ENCODE measurements at places on chromosomes 2 and 18. TPM values are rescaled to one million over a fixed set of nuclear protein-coding genes. Genes with fewer than 3 reads are reported as not detected.

DNA sequence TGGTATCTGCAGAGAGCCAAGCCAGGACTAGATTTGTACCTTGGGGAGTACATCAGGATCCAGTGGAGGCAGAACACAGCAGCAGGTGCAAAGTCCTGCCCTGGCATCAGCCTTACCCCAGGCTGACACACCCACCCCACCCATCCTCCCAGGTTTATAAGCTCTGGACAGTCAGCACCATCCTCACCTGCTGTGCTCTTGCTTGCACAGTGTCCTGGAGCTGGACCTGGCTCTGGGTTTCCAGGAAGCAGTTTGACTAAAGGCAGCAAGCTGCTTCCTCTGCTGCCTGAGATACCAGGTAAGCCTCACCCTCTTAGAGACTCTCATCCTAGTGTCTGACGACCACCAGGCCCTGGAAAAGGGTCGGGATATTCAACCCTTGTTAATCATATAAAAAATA is at the start of gene SULT1C3:
TSS of gene SULT1C3 (plus strand) at position 183 of the 400 bp plus-strand sequence. CDS start 7,227 bp downstream, outside the sequence.
- no peak for DNase-seq

CAPG gene
- total RNA-seq = 230 TPM

DNA sequence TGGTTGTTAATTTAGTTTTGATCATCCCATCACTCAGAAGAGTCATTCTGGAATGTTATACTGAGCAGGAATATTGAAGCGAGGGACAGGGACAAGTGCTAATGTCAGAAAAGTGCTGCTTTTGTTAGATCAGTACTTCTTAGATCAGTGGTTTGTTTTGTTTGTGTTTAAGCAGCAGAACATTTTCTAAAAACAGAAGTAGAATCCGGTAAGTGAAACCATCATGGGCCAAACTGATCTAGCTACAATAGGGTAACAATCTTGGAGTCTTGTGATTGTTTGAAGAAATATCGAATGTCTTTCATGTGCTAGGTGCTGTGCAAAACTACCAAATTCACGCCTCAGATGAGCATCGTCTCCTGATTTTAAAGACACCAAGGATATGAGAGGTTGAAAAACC is 45.1 kb upstream of the SEC11C start:
- no peak for DNase-seq

FSHR gene
- total RNA-seq = not detected

AGXT gene
- total RNA-seq = not detected

GRCh38 chr2:33719067-33719466 is 120.0 kb upstream of the FAM98A start:
- no peak for DNase-seq

TDRD15 gene
- not detected for total RNA-seq

DNA sequence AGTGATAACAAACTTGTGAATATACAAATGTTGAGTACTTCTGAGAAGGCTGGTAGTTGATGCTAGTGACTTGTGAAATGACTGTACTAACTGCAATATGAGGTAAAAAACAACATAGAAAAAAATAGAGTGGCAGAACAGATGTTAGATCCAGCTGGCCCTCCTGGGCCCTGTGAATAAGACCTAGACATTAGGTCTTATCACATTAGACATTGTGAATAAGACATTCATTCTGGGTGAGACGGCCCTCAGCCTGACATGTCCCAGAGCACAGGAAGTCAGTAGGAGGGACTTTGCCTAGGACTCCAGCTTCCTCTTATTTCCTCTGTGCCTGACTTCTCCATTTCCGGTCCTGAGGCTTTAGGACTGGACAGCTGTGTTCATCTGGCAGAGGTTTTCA is 22.9 kb downstream of the DOK1 start:
- no peak for DNase-seq

GRCh38 chr2:71937396-71937795 is 210.3 kb downstream of the CYP26B1 start:
- DNase-seq = no peak

DNA sequence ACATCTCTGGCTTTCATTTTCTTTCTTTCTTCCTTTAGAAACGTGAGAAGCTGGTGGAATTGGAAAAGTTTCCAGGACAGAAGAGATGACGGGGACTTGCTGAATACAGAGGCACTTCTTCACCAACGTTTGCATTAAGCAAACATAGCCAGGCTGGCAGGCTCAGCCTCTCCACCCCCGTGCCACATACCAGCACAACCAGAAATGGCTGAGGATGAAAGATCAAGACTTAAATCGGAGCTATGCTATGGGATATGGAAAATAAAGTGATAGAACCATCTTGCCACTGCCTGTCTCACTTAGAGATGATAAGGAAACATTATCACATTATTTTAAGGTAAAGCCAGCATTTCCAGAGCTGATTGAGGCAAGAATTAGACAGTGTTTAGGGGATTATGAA is 483.3 kb downstream of the BCL11A start:
- DNase-seq = no peak

DNA sequence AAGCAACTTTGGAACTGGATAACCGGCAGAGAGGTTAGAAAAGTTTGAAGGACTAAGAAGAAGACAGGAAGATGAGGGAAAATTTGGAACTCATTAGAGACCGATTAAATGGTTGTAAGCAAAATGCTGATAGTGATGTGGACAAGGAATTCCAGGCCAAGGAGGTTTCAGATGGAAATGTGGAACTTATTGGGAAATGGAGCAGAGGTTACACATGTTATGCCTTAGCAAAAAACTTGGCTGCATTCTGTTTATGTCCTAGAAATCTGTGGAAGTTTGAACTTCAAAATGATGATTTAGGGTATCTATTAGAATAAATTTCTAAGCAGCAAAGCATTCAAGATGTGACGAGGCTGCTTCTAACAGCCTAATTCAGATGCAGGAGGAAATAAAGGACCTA is 675.1 kb upstream of the SYT4 start:
- no peak for DNase-seq

DNA sequence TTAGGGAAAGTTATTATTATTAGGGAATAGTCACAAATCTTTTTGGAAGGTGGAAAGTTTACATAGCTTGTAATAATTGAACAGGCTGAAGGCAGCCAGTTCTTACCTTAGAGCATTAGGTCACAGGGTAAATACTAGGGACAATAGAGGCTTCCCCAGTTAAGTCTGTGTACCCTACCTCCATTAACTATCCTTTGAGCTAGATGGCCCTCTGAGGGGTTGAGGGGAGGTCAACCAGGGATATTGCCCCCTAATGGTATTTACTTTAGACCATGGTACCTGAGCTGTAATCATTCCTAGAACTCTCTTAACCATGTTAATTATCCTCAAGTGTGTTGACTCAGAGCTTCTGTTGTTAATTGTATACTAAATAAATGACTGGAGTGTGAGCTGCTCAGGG is 120.5 kb upstream of the SCN7A start:
- DNase-seq = no peak

OTX1 gene
- total RNA-seq = 7.1 TPM

GRCh38 chr18:23765931-23766330 is 76.7 kb downstream of the LAMA3 start:
- no peak for DNase-seq

DNA sequence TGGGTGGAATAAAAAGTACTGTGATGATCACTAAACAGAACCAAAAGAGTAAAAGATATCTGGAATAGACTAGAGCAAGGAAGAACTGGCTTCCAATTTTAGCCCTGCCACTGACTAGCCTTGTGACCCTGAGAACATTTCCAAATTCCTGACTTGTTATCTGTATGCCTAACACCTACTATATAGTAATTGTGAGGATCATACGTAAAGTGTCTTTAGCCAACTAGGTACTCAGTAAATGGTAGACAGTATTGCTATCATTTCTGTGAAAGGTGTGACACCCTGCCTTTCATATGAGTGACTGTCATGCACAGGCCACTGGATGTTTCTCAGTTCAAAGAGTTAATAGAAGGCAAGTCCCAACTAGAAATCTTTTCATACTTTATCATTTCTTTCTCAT is 29.8 kb downstream of the CYTIP start:
- DNase-seq = no peak

- no peak for DNase-seq
Observed at GRCh38 chr2:205574001-205574400, 108.3 kb upstream of the NRP2 start.

GPR45 gene
- not detected for total RNA-seq

DNA sequence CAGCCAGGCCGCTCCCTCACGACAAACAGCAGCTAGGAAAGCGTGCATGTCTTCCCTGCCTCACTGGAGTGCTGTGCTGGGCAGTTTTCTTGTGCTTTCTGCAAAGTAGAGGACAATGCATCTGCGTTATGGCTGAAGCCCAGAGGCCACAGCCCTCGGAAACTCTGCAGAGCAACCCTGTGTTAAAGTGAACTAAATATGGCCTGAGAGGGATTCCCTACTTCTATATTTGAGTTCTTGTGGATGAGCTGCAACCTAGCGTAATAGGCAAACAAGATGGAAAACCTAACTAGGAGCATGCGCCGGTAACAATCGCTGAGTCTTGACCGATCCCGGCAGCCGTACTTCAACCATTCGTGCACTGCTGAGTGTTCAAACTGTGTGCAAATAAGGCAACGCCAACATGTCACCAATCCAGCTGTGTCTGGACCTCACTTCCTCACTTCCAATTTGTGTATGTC is 471.9 kb upstream of the HS6ST1 start:
- no peak for DNase-seq

ASIC4 gene
- total RNA-seq = 0.17 TPM

DNA sequence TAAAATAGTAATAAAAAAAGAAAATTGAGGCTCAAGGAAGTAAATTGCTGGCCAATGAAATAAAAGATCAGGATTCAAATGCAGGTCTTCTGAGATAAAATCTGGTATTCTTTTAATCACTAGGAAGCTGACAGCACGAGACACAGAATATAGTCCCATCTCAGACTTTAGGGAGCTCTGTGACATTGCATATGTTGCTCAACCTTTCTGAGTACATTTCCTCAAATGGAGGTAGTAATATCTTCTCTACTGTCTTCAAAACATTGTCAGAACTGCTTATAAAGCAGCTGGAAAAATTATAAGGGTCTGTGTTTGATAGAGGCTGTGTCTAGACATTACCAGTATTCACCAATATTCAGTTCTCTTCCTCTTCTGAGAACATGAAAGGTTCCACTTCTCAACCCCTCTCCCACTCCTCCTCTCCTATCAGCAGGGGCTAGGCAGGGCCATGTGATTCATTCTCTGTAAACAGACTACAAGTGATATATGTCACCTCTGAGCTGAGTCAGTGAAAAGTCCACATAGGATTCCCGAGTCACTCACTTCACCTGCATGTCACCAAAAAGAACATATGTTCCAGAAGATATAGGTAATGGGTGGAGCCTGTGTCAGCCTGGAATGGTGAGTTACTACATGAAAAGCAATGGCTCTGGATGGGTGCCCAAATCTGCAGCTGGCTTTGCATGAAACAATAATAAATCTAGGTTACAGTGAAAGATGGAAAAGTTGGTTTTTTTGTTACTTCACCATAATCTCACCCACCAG is 7.1 kb downstream of the KCNE4 start:
- DNase-seq = peak; percentile 34

DNA sequence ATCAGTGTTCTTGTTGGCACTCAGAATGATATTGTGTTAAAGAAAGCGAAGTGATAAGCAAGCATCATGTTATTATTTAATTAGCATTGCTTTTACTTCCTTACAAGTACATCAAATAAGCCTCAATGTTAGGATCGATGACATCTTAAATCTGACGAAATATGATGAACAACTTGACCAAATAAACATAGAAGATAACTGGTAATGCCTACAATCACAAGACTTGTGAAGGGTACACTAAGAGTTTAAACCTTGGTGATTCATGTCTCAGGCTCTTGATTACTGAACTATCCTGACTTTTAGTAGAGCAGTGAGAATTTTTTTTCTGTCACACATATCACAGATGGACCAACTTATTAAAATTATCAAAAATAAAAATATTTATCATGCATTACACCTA is 500.8 kb upstream of the ZEB2 start:
- DNase-seq = no peak

CHPF gene
- total RNA-seq = 139 TPM

CFC1 gene
- total RNA-seq = not detected

- DNase-seq = no peak
Observed at GRCh38 chr2:80365762-80366161, 61.2 kb upstream of the LRRTM1 start.

DNA sequence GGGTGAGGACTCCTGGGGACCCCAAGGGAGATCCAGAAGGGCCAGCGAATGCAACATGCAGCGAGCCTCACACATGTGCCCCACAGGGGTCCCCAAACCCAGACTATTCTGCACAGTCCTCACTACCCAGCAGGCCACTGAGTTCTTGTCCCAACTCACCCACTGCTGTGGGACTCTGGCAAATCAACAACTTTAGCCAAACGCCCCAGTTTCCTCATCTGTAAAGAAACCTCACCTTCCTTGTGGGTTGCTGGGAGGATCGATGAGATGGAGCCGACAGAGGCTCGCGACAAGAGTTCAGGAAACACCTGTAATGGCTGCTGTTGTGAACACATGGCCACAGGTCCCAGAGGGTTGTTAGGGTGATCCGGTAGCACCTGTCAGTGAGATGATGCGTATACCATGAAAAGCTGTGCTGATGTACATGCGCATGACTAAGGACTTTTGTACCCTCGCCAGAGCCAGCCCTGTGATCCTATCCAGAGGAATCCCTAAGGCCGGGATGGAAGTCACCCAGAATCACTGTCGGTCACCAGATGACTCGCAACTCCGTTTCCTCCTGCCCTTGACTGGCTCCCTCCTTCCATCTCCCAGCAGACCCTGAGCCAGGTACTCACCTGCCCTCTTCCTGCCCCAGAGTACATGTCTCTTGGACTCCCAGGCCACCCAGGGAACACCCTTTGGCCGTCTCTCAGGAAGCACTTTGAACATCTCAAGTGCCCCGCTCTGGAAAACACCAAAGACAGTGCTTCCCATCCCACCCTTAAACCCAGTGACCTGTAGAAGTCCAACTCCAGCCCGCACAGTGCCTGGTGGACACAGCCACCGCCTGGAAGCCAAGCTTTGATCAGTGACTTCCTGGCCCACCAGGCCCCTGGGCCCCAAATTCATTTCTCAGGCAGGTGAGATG is 103.3 kb upstream of the ID2 start:
- DNase-seq = no peak

DNA sequence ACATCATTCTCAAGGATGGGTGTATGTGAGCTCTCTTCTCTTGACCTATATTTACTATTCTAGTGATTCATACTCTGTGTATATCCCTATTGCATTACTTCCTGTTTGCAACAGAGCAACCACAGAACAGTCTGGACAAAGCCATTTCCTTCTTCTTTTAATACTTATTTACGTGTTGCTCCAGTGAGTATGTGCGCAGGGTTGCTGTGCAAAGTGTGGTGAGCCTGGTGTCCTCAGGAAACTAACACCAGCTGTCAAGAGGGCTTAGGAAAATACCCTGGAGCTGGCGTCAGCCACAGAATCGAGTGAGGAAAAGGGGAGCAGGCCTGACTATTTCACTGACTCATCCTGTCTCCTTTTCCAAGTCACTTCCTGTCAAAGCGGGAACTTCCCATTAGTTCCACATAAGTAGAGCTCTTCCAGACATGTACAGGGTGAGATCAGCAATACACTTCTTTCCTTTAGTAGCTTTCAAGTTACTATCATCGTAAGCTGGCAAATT is 214.1 kb upstream of the COPS8 start:
- peak; percentile 5 for DNase-seq

DNA sequence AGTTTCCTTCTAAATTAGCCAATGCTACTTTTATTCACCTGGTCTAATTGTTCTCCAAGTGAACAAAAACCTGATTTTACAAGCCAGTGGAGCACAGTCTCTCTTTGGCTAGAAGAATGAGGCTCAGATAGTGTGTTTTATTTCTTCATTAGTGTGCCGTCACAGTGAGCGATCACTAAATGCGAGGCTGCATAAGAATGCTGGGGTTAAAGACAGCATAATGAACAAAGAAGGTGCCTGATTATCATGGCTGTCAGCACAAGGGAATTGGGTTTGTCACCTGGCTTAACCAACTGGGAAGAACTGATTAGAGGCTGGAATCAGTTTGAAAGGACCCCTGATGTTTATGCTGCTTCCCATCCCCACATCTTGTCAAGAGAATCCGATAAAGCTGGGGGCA is 76.4 kb downstream of the EPHA4 start:
- no peak for DNase-seq

Measured in Calu3 (cell line).